Activated gamma-delta T cell treated with Interleukin-2 at 50 U/mL for 16 hours (primary cell): ENCODE measurements at places on chromosomes 7 and 10.
A peak's percentile ranks its signal among the peaks of the same experiment; 100 is the strongest.

DNA sequence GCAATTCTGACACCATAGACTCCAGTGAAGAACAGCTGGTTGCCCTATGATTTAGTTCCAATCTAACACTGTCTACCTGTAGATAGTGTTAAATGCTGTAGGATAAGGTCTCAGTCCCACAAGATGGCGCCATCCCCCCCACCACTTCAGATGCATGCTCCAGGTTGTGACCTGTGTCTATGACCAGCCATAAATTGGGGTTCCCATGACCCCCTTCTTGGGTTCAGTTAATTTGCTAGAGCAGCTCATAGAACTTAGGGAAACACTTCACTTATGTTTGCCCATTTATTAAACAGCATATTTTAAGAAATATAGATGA lies 13.1 kb downstream of the CCSER2 start:
- DNase-seq, result no peak

DNA sequence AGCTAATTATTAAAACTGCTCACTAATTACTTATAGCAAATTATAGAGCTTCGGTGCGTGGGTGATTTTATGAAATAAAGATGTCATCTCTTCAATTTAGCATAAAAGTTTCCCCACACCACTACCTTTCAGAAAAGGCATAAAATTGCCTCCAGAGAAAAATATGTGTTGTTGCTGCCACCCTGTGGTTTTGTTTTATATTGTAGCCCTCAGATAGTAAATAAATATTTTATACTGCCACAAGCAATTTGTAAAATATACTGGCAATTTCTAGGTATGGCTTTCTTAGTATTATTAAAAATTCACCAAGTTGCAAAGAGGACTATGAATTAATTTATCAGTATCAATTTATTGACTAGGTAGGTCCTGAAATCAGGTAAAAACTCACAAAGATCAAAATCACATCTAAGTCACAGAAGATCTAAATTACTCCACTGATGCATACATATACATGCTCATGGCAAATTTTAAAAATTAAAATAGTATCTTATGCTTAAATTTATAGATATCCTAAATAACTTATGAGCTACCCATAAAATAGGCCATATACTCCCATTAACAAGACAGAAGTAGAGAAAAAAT lies 26.5 kb downstream of the ASNS start:
- no peak for DNase-seq

GRCh38 chr7:55092975-55093373 lies 74.2 kb downstream of the EGFR start:
- DNase-seq, result no peak

GRCh38 chr7:87463982-87464381 lies 11.5 kb downstream of the ABCB4 start:
- DNase-seq, result no peak

DNA sequence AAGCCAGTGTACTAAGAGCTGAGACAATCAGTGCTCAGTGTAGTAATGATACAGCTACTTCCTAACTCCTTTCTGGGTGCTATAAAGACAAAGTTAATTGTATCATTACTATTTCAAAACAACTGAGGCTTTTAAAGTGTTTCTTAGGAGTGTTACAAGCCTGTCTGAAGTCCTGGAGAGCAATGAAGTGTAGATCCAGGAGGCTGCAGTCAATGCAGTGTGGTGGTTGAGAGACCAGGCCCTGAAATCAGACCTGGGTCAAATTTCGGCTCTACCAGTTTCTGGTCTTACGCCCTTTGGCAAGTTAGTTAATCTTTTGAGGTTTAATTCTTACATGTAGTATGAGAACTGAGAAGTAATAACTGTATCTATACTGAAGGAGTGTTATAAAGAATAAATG lies 387.0 kb downstream of the SDK1 start:
- no peak for DNase-seq

GRCh38 chr7:147014286-147014955 lies 897.8 kb downstream of the CNTNAP2 start:
- no peak for DNase-seq

DNA sequence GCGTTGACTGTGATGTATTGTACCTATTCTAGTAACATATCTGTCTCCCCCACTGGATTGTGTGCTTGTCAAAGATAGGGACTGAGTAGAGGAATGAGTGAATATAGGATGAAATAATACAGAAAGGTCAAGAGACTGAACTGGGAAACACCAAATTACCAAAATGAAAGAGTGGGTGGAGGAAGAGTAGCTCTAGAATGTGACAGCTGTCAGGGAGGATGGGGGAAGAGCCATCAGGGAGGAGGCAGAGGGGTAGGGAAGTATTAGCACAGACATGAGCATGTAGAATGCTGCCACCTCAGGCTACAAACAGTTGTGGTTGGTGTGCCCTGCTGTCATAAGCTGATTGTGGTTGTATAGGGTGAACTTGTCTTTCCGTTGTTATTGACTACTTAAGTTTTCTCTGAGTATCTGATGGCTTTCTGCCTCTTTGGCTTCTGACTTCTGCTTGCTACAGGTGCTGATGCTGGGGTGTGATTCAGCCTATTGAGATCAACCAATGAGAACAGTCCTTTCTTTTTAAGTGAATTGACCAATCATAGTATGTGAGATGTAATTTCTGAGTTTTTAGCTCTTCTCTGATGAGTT lies 5.6 kb downstream of the CCSER2 start:
- DNase-seq, result peak; percentile 68
